A549 treated with Hydrocortisone at 1 μM for 4 hours (cell line): ENCODE measurements at places on chromosomes 12 and 14. TPM values are rescaled to one million over a fixed set of nuclear protein-coding genes. Genes with fewer than 3 reads are reported as not detected.

The APOF gene
- total RNA-seq, result not detected in 5 replicates

The NOVA1 gene
- total RNA-seq, result 3.4 to 4.7 TPM (median 4.0 TPM) in 5 replicates

The GALNT8 gene
- not detected in 5 replicates for total RNA-seq

The TBX3 gene
- total RNA-seq, result 51.1 to 54.3 TPM (median 53.3 TPM) in 5 replicates

The KRT8 gene
- 4,606 to 5,335 TPM (median 5,083 TPM) in 5 replicates for total RNA-seq

The GPR65 gene
- total RNA-seq, result not detected in 5 replicates

The ACSS3 gene
- 0.08 TPM in 1 of 5 replicates, not detected in the others for total RNA-seq

The CHMP4A gene
- 77.5 to 105 TPM (median 83.7 TPM) in 5 replicates for total RNA-seq

The FAM161B gene
- 1.5 to 1.8 TPM (median 1.7 TPM) in 5 replicates for total RNA-seq

The PPFIA2 gene
- not detected in 5 replicates for total RNA-seq

The DNAJC22 gene
- 19.5 to 22.7 TPM (median 20.2 TPM) in 5 replicates for total RNA-seq

The RHEBL1 gene
- 3.2 to 4.9 TPM (median 4.6 TPM) in 5 replicates for total RNA-seq

The IL31 gene
- total RNA-seq, result not detected in 5 replicates

The PRH2 gene
- total RNA-seq, result 0.29 to 0.47 TPM in 2 of 5 replicates, not detected in the others

The DAO gene
- total RNA-seq, result not detected in 5 replicates

The NGDN gene
- total RNA-seq, result 59.7 to 66.1 TPM (median 62.3 TPM) in 5 replicates

The SLC41A2 gene
- total RNA-seq, result 19.4 to 25.4 TPM (median 21.4 TPM) in 5 replicates

The PLD4 gene
- 0.05 to 0.13 TPM (median 0.05 TPM) in 4 of 5 replicates, not detected in the other for total RNA-seq

The RNASE3 gene
- total RNA-seq, result not detected in 5 replicates

The STAB2 gene
- 0.01 TPM in 1 of 5 replicates, not detected in the others for total RNA-seq
